GM04504 (cell line): ENCODE measurements at places on chromosomes 16 and 17.
A peak's percentile ranks its signal among the peaks of the same experiment; 100 is the strongest.

DNA sequence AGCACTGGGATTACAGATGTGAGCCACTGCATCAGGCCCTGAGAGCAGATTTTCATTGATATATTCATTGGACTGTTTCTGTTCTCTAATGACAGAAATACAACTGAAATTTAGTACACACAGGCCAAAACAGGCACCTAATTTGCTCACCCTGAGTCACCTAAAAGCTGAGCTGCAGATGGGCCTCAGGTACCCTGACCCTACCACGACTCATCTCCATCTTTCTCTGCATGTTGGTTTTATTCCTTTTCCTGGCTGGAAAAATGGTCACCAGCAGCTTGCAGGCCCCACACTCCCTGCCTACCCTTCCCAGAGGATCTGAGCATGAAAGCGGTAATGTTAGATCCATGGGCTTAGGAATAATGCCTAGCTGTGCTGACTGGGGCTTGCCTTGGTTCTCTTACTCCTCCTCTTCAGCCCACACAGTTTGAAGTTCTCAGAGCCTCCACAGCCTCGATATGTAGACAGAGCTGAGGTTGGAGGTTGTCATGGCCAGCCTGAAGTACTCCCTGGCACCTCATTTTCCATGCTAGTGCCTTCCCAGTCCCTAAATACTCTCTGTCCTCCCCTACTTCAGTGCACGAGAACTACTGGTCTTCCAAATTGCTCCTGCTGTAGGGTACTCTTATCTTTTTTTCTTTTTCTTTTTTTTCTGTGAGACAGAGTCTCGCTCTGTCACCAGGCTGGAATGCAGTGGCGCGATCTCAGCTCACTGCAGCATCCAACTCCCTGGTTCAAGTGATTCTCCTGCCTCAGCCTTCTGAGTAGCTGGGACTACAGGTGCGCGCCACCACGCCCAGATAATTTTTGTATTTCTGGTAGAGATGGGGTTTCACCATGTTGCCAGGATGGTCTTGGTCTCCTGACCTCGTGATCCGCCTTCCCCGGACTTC is 51.1 kb downstream of the CENPV start:
- DNase-seq, result no peak

DNA sequence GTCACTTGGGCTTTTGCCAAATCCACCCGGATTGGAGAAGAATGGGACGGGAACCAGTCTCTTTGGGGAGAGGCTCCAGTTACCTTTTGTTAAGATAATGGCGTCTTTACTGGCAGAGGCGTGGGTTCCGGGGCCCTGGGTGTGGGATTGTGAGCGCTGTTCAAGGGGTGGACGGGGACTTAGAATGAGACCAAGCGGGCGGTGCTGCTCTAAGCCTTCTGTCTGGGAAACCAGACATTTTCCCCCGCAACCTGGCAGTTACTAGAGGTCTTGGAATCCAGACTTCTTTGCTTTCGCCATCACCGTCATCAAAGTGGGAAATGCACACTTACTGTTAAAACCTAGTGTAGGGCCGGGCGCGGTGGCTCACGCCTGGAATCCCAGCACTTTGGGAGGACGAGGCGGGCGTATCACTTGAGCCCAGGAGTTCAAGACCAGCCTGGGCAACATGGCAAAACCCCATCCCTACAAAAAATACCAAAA is 706 bp downstream of the TEN1 start:
- DNase-seq, result no peak

DNA sequence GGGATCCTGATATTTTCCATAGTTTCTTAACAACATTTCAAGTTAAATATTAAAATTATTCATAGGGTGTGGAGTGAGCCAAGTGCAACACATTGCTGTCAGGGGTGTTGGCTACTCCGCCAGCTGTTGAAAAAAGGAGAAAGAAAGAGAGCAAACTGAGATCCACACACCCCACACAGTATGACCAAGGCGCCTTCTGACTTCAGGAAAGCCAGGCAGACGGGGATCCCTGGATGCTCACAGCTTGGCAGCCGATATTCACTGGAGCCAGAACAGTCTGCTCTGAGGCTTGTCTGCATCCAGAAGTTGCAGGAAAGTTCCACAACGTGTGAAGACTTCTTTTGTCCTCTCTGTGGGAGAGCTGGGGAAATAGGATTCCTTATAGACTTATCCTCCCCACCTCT is 9.3 kb downstream of the CHD9NB start:
- no peak for DNase-seq

GRCh38 chr17:50164697-50164988 is 1.2 kb upstream of the SGCA start:
- DNase-seq, result no peak

- DNase-seq, result no peak
Measured at GRCh38 chr16:31697744-31698125, 170.0 kb downstream of the AHSP start.

GRCh38 chr16:89915303-89916232 is 3.1 kb upstream of the MC1R start:
- DNase-seq, result no peak

DNA sequence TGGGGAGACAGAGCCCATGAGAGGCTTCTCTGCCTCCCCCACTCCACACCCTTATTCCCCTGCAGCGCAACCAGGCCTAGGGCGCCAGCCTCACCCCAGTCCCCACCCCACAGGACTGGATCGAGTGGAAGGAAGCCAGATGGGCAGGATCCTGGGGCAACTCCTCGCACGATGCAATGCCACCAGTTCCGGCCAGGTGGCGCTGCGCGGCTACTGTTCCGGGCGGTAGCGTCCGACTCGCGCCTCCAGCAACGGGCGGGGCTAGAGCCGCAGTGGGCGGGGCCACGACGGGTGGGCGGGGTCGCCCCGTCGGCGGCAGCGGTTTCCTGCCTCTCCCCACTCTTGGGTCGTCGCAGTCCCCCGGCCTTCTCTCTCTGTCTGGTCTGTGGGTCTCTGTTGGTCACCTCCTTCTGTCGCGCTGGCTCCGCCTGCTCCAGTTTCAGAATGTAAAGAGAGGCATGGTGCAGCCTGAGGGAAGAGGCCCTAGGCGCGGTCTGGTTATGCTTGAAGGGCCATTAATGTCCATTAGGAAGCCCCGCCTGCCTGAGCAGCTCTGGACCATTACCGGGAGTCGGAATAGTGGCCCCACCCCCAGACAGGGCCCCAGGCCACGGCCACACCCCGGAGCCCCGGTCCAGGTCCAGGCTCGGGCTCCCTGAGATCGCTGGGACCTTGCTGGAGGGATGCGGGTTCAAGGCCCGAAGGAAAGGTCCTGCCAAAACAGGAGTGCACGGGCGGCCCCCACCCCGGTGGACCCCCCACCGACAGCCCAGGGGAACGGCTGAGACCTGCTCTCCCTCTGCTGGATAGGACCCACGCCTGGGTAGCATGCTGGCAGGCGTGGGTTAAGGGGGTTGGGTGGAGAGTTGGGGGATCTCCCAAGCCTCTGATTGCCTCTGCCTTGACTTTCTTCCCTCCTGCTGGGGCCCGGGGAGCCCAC is 3.3 kb upstream of the NHERF2 start:
- DNase-seq, result peak; percentile 69

DNA sequence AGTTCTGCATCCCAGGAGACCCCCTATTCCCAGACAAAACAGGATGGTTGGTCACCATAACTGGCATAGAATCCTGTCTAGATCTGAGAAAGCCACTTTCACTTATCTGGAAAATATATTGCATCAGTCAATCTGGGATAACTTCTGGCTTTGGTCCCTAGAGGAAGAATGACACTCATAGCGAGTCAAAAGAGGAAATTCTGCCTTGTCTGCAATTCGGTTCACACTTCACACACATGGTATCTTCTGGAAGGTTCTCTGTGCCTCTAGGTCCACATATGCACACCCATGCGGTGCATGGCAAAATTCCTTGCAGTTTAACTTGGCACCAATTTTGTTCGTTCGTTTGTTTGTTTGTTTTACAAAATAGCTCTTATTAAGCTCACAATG is 49.2 kb upstream of the WSCD1 start:
- DNase-seq, result no peak

DNA sequence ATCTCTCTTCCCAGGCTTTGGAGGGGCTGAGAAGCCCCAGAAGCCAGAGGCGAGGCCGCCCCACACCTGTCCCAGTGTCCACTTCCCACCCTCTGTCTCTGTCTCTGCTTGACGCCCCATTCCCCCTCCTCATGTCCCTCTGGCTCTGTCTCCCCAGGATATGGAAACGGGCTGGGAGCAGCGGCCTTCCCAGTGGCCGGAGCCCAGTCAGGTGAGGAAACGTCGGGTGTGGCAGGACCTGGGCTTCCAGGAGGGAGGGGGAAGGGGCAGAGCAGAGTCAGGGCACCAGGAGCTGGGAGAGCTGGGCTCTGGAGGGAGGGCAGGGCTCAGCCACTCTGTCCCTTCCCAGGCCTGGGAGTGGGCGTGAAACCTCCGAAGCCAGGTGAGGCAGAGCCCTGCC is 10.6 kb upstream of the PKMYT1 start:
- DNase-seq, result no peak

- no peak for DNase-seq
Measured at GRCh38 chr16:2814551-2815298, 2.3 kb upstream of the PRSS21 start.
